Central memory CD8-positive, alpha-beta T cell (primary cell): ENCODE measurements at places on chromosomes 12 and 14.

GRCh38 chr12:2895511-2895910 lies 4.8 kb downstream of the TULP3 start:
- no peak overlapping the region for H3K4me3 ChIP-seq
- H3K4me1 ChIP-seq = peaks cover 14% of the 10 kb centered on the region
- H3K36me3 ChIP-seq = peaks cover 9% of the 10 kb centered on the region
- H3K27ac ChIP-seq = no peak overlapping the region
- DNase-seq = no peak

DNA sequence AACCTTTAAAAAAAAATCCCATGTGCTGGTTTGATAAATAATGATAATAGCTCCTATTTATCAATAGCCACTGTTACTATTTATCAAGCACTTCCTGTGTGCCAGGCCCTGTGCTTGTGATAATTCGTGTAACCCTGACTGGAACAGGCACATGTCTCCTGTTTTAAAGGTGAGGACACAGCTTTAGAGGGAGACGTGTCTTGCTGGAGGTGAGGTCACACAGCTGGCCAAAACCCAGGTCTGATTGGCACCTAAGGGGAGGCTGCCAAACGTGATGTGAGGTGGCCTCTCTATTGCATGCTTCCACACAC lies 156.6 kb downstream of the VRK1 start:
- no peak overlapping the region for H3K4me3 ChIP-seq
- no peak for DNase-seq
- no peaks in the 10 kb centered on the region for H3K36me3 ChIP-seq
- H3K4me1 ChIP-seq = peaks cover 8% of the 10 kb centered on the region
- H3K27me3 ChIP-seq = no peaks in the 10 kb centered on the region
- H3K27ac ChIP-seq = no peak overlapping the region

GRCh38 chr12:132063491-132063890 lies 80.6 kb downstream of the DDX51 start:
- no peaks in the 10 kb centered on the region for H3K27me3 ChIP-seq
- H3K4me3 ChIP-seq = no peak overlapping the region
- no peak for DNase-seq
- H3K27ac ChIP-seq = no peak overlapping the region

DNA sequence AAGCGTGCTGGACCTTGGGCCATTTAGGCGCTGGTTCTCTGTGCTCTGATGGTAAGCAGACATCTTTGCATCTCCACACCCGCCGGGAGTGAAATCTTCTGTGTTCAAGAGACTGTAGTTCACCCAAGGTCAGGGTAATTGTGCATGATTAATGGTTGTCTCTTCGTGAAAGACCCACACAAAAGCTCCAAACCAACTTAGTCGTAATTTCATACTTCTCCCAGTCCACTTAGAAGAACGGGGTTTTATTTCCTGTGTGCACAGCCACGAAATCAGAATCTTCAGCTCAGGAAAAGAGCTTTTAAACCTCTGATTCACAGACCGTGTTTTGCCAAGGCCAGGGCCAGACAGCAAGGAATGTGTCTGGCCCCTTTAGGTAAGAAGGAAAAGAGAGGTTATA lies 640.9 kb downstream of the MED13L start:
- H3K4me3 ChIP-seq = no peak overlapping the region
- no peak for DNase-seq
- peaks cover 2% of the 10 kb centered on the region for H3K36me3 ChIP-seq
- no peaks in the 10 kb centered on the region for H3K27me3 ChIP-seq
- H3K4me1 ChIP-seq = no peaks in the 10 kb centered on the region

DNA sequence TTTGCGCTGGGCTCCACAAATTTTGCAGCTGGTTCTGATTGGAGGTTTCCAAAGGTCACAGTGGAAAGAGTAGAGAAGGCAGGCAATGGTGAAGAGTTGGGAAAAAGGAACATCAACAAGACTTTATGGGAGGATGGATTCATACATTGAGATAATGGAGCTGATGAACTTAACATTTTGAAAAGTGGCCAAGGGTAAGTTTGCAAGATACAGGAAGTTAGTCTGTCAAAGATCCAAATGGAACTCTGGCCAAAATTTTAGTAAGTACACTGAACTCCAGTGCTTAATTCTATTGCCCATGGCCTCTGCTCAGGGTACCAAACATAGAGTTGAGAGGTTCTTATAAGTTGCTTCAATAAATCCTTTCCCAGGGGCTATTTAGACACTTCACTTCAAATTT lies 15.6 kb downstream of the CCER1 start:
- no peak overlapping the region for H3K27ac ChIP-seq
- no peaks in the 10 kb centered on the region for H3K4me1 ChIP-seq
- peaks cover 30% of the 10 kb centered on the region for H3K27me3 ChIP-seq
- H3K4me3 ChIP-seq = no peak overlapping the region
- H3K36me3 ChIP-seq = peaks cover under 1% of the 10 kb centered on the region

DNA sequence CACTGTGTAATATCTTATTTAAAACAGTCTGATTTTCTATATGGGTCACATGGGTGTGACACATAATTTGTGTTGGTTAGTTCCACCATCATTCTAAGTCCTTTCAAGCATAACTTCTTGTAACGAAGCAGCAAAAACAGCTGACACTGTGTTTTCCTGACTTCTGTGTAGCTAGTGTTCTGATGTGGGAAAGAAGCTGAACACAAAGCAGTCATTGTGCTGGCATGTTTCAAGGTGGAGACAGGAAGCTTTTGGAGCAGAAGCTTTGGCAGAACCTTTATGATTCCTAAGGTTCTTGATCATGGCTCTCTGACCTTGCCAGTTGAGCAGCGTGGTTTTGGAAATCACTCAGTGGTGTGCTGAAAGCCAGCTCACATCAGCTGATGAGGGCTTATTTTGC lies 351.7 kb upstream of the MDGA2 start:
- H3K4me3 ChIP-seq = no peak overlapping the region
- H3K27me3 ChIP-seq = no peaks in the 10 kb centered on the region
- H3K27ac ChIP-seq = no peak overlapping the region
- DNase-seq = no peak
- H3K4me1 ChIP-seq = no peaks in the 10 kb centered on the region

GRCh38 chr12:21538061-21538653 lies 12.1 kb downstream of the SPX start:
- no peak for DNase-seq
- H3K27me3 ChIP-seq = peaks cover 45% of the 10 kb centered on the region
- no peaks in the 10 kb centered on the region for H3K4me1 ChIP-seq
- H3K36me3 ChIP-seq = no peaks in the 10 kb centered on the region

DNA sequence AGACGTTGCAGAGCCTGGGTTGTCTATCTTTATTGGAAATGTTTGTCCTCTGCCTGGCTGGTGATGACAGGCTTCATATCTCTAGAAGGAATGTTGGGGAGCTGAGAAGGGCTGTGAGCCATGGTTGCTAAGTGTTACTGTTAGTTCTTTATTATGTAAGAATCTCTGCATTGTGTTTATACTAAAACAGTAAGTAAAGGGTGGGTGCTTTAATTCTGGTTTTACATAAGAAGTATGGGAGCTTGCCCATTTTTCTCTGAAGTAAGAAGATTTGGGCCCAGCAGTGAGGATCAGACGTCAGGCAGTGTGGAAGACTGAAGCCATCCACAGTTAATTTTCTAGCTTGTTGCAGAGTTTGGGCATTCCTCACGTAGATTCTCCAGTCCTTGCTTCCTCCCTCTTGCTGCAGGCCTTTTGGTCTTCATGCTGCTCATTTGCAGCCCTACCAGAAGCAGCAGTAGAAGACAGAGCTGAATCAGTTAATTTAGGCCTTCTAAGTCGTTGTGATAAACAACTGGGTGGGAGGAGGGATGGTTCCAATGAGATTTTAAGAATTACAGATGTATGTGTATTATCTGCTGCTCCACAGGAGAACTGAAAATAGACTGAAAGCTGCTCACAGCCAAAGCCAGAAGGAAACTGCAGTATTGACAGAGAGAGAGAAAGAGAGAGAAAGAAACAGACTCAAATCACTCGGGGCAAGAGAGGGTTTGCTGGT lies 21.4 kb downstream of the WNT5B start:
- no peak overlapping the region for H3K27ac ChIP-seq
- H3K27me3 ChIP-seq = no peaks in the 10 kb centered on the region
- peaks cover 3% of the 10 kb centered on the region for H3K4me1 ChIP-seq
- no peak overlapping the region for H3K4me3 ChIP-seq

GRCh38 chr12:97752129-97752528 lies 289.5 kb downstream of the RMST start:
- DNase-seq = no peak
- H3K4me3 ChIP-seq = no peak overlapping the region
- no peak overlapping the region for H3K27ac ChIP-seq

DNA sequence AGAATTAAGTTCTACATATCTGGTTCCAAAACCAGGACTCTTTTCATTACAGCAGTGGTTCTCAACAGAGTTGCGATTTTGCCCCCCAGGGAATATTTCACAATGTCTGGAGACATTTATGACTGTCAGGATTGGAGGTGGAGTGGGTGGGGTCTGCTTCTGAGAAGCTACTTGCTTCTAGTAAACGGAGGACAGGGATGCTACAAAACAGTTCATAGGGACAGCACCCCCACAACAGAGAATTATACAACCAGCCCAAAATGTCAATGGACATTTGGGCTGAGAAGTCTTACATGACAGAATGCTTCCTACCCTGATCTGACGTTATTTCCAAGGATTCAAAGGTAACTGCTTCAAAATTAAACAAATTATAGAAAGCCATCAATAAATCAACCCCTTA lies 739 bp upstream of the SPATA7 start:
- DNase-seq = no peak
- H3K27me3 ChIP-seq = no peaks in the 10 kb centered on the region
- peak overlapping the region; percentile 90 for H3K27ac ChIP-seq
- H3K4me1 ChIP-seq = peaks cover 8% of the 10 kb centered on the region

DNA sequence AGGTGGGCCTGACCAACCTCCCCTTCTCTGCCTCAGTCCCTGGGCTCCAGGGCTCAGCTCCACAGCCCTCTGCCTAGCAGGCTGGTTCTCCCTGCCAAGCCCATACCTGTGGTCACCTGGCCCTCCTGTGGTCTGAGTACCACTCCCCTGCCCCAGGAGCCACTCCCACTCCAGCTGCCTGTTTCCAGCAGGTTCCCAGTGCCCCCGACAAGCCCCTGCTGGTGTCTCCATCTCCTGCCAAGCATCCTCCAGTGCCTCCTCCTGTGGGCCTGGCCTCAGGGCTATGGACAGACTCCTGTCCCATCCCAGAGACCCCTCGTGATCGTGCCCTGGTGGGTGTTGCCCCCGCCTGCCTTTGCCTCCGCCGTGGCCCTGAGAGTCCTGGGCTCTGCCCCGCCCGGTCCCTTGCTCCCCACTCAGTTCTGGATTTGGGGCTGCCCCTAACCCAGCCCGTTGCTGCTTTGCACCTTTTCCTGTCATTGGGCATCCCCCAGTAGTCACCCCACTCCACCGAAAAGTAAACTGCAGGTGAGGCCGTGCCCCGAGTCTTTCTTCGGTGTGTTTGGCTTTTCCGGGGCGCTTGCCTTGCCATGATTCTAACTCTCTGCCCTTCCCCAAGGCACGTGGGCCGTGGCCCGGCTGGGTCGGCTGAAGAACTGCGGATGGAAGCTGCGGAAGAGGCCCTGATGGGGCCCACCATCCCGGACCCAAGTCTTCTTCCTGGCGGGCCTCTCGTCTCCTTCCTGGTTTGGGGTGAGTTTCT lies 9.8 kb downstream of the MEG3 start:
- H3K27me3 ChIP-seq = peaks cover 81% of the 10 kb centered on the region
- DNase-seq = no peak
- no peak overlapping the region for H3K27ac ChIP-seq
- H3K4me3 ChIP-seq = no peak overlapping the region
- H3K36me3 ChIP-seq = no peaks in the 10 kb centered on the region

- no peak overlapping the region for H3K4me3 ChIP-seq
- peaks cover 53% of the 10 kb centered on the region for H3K36me3 ChIP-seq
- H3K4me1 ChIP-seq = peaks cover 9% of the 10 kb centered on the region
- no peak overlapping the region for H3K27ac ChIP-seq
These were observed 18.9 kb downstream of the DEGS2 start for GRCh38 chr14:100140452-100141078.

- H3K4me3 ChIP-seq = no peak overlapping the region
- H3K36me3 ChIP-seq = no peaks in the 10 kb centered on the region
- no peaks in the 10 kb centered on the region for H3K4me1 ChIP-seq
- no peak for DNase-seq
- H3K27ac ChIP-seq = no peak overlapping the region
These were observed 1526.6 kb upstream of the FLRT2 start for GRCh38 chr14:84003346-84003745.

DNA sequence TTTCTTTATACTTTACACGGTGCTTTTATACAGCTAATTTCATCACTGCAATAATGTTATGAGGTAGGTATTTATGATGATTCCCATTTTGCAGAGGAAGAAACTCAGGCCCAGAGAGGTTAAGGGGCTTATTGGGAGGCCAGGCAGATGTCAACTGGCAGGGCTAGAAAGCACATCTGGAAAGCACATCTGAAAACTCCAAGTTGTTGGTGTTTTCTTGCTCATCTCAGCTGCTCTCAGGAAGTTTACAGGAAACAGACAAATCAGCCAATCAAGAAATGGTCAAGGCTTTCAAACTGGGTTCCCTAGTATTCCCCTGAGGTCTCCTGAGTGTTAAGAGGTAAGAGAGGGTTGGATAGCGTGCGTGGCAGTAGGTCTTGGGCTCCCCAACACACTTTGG lies 124.1 kb upstream of the MED13L start:
- no peak overlapping the region for H3K27ac ChIP-seq
- no peak overlapping the region for H3K4me3 ChIP-seq
- peaks cover 56% of the 10 kb centered on the region for H3K27me3 ChIP-seq
- DNase-seq = no peak
- H3K36me3 ChIP-seq = peaks cover 1% of the 10 kb centered on the region

DNA sequence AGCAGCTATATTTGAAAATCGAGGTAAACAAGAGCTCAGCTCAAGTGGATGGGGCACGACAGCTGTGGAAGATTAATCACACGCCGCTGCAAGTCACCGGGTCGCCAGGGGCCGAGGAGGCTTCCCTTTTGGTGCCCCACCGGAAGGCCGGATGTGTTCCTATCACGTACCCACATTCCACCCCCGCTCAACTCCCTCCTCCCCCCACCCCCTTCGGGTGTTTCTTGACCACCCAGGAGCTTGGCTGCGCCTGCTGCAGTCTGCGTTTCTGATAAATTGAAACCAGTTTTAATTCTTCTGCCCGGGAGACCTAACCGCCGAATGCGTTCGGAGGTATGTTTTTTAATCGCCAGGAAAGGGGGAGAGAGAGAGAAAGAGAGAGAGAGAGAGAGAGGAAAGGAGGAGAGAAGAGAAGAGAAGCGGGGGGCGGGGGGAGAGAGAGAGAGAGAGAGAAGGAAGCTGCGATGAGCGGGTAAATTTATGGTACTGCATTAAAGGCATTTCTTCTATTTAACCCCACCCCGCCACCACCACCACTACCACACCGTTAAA lies 1.8 kb downstream of the SLC8A3 start:
- no peak overlapping the region for H3K27ac ChIP-seq
- no peaks in the 10 kb centered on the region for H3K36me3 ChIP-seq
- H3K4me1 ChIP-seq = peaks cover 15% of the 10 kb centered on the region
- H3K4me3 ChIP-seq = peak overlapping the region; percentile 67
- peaks cover 30% of the 10 kb centered on the region for H3K27me3 ChIP-seq
- DNase-seq = no peak

DNA sequence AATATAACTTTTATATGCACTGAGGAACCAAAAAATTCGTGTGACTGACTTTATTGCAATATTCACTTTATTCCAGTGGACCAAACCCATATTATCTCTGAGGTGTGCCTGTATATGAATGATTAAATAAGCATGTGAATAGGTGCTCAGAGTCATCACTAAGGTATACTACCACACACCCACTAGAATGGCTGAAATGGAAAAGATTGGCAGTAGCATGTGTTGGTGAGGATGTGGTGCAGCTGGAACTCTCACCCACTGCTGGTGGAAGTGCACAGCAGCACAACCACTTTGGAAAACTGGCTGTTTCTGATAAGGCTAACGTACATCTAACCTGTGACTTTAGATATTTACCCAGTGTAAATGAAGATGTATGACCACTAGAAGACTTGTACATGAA lies 36.8 kb downstream of the GOLGA5 start:
- no peaks in the 10 kb centered on the region for H3K27me3 ChIP-seq
- no peak overlapping the region for H3K27ac ChIP-seq
- H3K4me1 ChIP-seq = peaks cover 5% of the 10 kb centered on the region
- H3K4me3 ChIP-seq = no peak overlapping the region
